ENCODE measurements at places on chromosomes 4 and X.

DNA sequence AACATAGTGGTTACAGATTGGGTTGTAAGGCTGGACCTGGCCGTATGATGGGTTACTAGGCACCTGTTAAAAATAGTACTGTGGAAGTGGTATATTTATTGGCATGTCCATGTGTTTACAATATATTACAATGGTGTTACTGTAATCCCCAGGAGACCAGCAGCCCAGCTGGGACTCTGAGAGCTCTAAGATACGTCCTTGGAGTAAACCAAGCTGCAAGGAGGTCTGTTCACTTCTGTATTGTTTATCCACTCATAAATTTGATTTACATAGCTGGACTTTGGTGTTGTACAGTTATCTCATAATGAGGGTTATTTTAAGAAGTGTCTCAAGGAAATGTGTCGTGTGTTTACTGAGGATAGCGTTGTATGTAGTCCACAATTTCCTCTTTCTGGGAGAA, 93.8 kb downstream of the TBL1X start:
- no peak for DNase-seq

DNA sequence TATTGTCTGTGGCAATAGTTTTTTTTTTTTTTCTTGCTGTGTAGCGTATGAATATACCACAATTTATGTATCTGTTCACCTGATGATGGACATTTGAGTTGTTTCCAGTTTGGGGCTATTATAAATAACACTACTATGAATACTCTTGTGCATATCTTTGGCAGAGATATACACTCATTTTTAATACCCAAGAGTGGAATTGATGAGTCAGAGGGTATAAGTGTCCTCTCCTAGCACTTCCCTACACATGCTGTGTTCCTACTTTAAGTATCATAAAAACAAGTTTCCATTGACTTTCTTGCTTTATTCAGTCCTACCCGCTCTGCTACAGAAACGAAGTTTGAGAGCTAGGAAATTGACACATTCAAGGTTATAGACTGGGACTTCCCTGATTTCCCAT, 39.8 kb downstream of the XIAP start:
- no peak for DNase-seq

DNA sequence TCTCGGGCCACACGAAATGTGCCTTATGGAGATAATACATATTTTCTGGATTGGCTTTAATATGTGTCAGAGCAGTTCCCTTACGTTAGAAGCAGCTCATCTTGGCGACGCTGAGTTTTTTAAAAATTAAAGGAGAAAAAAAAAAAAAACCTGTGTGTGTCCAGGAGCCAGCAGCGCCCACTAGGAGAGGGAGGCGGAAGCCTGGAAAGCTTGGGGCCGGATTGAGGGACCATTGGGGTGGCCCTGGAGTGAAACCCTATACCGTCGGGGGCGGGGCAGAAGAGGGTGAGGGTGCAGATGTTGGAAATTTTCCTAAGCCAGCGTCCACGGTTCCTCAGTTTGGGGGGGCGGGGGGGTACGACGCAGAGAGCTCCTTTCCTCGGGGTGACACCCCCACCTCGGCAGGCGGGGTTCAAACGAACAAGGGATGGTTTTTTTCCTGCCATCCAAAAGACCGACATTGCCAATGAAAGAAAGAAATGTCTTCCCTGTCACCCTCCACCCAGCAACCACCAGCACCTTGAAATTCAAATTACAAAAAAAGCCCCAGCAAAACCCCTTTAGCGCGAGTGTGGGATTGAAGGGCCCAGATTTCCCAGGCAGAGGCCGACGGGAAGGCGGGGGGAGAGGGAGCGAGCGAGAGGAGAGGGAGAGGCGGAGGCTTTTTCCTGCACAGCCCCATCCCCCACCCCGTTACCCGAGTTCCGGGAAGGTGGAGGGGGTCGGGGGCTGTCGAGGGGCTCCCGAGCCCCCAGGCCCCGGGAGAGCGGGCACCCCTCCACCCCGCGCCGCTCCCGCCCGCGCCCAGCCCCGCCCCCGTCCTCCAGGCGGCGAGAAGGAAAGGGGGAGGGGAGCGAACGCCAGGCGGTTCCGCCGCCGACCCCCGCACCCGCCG, 859 bp downstream of the SMARCA1 start:
- DNase-seq, result no peak

DNA sequence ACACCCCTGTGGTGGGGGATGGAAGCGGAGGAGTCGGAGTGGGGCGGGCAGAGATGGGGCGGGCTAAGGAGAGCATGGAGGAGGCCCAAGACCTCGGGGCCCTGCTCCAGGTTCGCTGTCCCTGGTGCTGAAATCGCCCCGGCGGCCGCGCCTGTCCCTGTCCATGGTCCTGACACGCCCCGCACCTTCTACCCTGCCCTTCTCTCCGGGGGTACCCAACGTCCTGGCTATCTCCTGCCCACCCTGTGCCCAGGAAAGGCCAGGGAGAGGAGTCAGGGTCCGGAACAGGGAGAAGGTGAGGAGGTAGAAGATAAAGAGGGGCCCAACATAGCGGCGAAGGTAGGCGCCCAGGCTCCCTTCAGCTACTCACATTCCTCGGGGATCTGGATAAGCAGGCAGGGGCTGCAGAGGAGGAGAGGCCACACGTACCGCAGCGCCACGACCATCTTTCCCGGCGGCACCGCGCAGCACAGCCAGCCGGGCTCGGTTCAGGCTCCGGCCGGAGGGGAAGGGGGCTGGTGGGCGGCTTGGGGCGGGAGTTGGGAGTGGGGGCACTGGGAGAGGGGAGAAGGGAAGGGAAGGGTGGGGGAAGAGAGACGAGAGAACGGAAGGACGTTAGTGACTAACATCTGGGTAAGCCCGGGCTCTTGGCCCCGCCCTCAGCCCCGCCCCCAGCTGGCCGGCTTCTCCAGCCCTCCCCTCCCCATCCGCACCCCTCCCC, 10.4 kb downstream of the L1CAM start:
- peak; percentile 47 for DNase-seq

- DNase-seq, result no peak
Measured at GRCh38 chr4:4394644-4395043, 7.7 kb downstream of the NSG1 start.

DNA sequence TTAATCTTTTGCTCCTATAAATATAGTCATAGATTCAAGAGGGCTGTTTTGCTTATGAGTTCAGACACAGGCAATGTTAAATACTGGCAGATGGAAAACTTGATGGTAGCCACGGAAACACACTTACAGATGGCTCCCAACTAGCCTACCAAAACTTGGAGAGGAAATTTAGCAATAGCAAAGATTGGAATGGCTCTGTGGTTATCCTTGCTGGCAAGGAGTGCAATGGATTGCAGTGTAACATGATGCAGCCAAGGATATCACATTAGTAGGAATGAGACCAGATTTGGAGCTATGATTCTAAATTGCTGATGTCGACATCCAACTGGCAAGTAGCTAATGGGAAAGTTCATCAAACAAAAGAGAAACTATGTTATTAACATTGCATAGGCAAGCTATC, 791.0 kb upstream of the DIAPH2 start:
- no peak for DNase-seq

DNA sequence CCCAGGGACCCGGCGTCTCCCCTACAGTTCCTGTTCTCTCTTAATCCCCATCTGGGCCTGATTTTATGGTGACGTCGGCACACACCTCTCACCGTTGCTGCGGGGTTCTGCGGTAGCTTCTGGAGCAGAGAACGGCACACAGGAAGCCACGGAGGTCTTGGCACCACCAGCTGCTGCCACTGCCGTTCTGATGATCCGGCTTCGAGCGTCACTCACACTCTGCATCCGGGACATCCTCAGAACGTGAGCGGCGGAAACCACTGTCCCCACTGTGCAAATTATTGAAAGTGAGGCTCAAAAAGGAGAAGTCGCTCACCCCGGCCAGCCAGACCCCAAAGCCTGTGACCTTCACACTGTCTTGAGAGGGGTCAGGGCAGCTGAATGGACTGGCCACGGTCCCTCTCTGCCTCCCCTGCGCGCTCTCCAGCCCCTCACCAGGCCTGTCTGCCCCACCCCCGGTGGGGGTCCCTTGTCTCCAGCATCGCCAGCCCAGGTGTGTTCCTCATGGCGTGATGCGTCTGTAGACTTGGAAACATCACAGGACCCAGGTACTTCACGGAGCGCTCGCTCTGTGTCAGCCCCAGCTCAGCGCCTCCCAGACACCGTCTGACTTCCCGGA, 201.1 kb downstream of the AFAP1 start:
- DNase-seq, result no peak

DNA sequence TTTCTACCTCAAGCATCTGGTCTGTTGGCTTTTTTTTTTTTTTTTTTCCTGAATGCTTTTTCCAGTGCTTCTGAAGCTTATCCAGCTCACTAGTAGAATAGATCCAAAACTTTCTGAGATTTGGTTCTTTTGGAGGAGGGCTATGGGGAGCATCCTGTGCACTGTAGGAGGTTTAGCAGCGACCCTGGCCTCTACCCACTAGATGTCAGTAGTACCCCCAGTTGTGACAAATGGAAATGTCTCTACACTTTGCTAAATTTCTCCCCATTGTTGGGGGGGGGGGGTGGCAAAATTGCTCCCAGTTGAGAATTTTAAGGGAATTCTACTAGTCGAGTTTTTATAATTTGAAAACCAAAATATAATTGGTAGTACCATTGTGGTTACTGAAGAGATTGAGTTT, 23.0 kb upstream of the PPA2 start:
- no peak for DNase-seq

DNA sequence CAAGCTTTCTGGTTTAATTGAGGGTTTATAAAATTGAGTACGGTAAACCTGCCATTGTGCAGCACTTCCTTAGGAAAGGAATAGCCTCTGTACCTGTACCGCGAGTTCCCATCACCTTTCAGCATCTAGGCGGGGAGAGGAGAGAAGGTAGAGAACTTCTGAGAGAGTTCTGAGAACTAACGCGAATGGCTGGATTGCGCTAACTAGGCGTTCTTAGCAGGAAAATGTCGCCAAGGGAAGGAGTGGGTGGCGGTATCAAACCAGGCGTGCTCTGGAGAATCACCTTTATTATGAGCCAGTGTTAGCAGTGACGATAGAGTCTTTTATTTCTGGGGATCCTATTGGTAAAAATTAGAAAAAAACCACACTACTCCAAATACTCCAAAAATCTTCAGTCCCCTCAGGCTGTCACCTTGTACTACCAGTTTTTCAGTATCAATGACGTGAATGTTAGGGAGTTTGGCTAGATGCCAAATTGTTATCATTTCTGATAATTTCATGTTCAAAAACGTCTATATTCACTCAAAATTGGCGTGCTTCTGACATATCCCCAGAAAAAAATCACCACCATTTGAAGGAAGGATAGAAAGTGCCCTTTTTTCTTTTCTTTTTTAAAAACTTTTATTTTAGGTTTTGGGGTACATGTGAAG, 1.4 kb downstream of the UGT8 start:
- DNase-seq, result no peak

DNA sequence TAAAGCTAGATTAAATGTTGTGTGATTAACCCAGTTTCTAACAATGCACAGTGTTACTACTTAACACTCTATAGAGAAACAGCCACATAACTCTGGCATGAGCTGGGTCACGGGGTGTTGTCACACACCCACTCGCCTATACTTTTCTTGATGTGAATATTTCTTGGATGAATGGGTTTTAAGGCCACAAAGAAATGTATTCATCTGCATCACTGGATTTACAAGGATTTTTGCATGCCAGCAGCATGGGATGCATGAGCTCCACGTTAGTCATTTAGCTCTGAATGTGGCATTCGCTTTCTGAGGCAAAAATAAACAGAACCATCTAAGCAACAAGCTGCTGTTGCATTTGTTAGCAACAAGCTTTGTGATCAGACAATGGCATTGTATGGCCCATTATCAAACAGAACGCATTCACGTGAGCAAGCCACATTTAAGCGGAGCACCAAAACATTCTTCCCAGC, 89.7 kb downstream of the LRP2BP start:
- DNase-seq, result no peak

DNA sequence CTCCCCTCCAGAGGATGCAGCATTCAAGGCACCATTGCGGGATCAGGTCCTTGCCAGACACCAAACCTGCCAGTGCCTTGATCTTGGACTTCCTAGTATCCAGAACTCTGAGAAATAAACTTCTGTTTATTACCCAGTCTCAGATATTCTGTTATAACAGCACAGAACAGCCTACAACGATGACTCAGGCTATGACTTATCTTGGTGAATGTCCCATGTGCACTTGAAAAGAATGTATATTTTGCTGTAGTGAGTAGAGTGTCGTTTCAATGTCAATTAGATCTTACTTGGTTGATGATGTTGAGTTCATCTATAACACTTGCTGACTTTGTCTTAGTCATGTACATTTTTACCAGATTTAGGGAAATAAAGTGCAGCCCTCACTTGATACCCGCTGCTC, 34.5 kb upstream of the PGRMC1 start:
- no peak for DNase-seq

GRCh38 chrX:101347859-101348451, 587 bp downstream of the TIMM8A start:
- no peak for DNase-seq

DNA sequence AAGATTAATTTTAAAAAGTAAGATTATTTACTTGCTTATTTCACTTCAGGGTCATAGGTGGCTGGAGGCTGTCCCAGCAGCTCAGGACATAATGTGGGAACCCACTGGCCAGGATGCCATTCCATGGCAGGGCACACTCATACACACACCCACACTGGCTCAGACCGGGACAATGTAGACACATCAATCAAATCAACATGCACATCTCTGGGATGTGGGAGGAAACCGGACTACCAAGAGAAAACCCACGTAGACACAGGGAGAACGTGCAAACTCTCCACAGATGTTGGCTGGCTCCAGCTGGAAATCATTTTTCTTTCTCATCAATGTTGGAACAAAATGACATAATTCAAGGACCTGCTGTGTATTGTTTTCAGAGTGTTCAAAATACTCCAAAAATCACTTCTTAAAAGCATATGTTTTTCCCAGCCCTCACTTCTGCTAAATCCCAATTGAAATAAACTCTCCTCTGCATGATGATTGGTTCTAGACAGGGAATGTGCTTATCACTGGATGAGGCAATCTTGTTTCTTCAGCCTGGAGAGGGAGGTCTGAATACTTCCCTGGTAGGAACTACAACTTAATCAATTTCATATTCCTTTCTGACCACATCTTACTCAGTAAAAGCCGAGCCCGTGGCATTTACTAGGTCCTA, 18.6 kb upstream of the CPE start:
- DNase-seq, result no peak

DNA sequence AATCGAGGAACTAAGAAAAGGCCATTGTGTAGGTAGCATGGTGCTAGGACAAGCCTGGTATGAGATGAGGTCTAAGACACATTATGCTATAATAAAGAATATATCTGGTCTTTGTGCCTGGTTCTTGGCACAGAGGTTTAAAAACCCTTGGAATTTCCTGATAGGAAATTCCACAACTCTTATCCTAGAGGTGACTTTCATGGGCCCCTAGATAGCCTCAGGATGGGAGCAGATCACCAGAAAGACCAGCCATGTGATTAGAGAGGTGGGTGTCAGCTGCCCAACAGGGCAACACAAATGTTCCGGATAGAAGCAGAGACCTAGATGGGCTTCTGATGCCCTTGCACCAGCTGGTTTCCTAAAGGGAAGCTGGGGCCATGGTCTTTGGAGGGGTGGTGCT, 107.2 kb downstream of the SCD5 start:
- DNase-seq, result no peak

- DNase-seq, result no peak
Measured at GRCh38 chr4:6660430-6660829, 19.9 kb downstream of the MRFAP1 start.

- no peak for DNase-seq
Measured at GRCh38 chr4:108940149-108940548, 177.3 kb upstream of the ETNPPL start.

DNA sequence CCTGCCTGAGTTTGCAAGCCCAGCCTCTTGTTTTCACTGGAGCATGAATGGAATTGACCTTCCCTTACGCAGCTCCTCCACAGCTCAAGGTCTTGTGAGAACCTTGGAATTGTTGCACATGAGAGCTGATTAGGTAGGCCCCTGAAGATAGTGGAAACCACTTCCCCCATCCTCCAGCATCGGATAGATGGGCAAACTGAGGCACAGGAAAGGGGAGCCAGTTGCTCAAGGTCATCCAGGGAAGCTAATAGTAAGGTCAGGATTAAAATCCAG, 27.2 kb downstream of the PJA1 start:
- DNase-seq, result no peak
